ENCODE measurements at places on chromosomes 7 and 10.

DNA sequence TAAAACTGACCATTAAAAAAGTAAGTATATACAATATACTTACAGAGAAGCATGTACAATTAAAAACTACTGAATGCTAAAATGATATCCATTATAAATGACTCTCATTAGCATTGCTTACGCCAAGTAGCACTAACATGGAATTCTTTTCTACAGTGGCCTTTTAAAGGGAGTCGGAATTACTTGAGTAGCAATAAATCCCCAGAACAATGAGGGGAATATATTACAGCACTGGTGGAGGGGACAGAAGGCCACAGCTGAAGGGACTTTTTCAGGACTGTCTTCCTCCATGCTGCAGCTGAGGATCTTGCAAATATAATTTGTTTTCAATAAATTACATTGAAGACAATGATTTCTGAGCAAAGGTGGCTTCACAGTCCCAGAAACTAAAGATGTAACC lies 97.0 kb downstream of the ALOX5 start:
- DNase-seq = peak; percentile 33

- no peak for DNase-seq
Measured at GRCh38 chr10:76778914-76779795, 858.5 kb downstream of the KCNMA1 start.

- DNase-seq = no peak
Measured at GRCh38 chr7:107233174-107233573, 64.4 kb downstream of the HBP1 start.

DNA sequence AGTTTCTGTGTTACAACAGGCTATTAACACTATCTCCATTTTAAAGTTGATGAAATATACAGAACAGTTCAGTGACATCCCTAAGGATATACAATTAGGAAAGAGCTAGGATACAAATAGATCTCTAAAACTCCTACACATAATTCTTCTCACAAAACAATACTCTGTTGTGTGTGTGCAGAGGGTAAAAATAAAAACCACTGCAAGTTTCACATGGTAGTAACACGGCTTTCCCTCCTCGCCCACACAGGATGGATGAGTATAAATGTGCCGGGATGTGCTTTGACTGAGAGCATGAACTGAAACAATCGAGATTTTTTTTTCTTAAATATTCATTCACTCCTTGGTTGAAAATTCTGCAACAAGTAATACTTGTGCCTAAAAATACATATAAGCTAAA lies 131.5 kb upstream of the C1QL3 start:
- no peak for DNase-seq

GRCh38 chr10:36802490-36803153 lies 322.8 kb upstream of the ANKRD30A start:
- DNase-seq = peak; percentile 10

- DNase-seq = no peak
Measured at GRCh38 chr7:74290981-74291441, 1.8 kb downstream of the CLIP2 start.

DNA sequence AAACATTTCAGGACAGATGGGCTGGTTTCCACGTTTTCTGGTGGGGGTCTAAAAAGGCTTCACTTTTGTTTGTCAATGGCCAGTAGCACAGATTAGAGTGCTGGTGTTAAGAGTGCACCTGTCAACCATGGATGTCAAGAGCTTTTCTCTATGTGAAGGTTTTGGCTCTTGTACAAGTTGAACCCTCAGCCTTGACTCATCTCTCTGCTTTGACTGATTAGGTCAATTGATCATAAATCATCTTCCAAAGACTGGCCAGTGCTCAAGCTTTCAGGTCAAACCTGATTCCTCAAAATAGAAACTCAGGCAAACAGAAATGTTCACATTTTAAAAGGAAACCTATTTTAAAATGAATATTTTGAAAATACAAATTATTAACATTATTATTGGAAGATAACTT lies 59.6 kb upstream of the SP4 start:
- no peak for DNase-seq

DNA sequence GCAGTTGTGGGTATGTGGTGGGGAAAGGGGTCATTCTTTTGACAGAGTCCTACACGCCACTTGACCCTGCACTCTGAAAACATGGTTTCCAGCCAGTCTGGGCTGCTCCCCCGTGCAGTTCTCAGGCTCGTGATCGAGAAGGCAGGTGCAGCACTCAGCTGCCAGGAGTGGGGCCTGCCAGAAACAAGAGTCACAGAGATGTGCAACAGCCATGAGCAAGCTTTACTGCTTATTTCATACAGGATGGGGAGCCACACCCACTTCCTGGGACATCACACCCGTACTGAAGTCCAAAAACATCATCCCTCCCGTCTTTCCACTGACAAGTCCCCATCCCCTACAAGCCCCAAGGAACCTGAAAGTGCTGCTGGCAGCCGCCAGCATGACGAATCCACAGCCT lies 9.3 kb downstream of the ATG9B start:
- no peak for DNase-seq

DNA sequence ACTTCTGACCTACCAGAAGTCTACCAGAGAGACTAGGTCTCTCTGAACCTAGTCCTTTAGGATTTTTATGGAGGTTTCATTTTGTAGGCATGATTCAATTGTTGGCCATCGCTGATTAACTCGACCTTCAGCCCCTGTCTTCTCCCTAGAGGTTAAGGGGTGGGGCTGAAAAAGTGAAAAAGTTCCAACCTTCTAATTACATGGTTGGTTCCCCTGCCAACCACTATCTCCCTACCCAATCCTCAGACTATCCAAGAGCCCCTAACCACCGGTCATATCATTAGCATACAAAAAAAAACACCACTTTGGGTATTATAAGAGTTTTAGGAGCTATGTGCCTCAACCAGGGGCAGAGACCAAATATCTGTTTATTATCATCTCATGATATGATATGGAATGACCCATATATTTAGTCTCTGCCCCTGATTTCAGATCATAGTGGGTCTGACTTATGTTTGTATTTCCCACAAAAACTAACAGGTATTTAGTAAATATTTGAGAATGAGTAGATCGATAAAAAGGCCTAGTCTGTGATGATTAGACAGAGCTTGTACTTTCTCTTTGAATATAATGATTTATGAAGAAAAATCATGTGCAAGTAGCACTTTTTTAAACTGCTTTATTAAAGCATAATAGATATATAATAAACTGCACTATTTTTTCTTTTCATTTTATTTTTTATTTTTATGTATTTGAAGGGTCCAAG lies 35.8 kb downstream of the DNAJC9 start:
- DNase-seq = no peak

GRCh38 chr7:27873981-27874957 lies 134.3 kb downstream of the TAX1BP1 start:
- peak; percentile 72 for DNase-seq

DNA sequence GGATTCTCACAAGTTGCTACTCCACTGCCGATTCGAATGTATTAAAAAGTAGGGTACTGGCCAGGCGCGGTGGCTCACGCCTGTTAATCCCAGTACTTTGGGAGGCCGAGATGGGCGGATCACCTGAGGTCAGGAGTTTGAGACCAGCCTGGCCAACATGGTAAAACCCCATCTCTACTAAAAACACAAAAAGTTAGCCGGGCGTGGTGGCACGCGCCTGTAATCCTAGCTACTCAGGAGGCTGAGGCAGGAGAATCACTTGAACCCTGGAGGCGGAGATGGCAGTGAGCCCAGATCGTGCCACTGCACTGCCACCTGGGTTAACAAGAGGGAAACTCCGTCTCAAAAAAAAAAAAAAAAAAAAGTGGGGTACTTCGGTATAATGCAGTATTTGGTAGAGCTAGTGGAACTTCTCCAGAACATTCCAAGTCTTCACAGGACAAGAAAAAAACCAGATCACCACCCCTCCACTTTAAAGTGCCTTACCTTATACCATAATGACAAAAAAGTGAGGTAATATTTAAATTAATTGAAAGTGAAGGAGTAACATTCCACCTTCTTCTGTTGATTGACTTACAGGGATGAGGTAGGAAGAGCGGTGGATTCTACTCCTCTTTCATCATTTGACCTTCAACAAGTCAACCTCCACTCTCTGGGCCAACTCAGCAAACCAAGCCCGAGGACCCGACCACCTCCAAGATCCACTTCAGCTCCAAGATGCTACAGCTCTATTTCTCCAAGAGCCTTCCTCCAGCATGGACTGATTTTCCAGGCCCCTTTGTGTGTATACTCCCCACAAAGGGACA lies 2.0 kb downstream of the BAZ1B start:
- no peak for DNase-seq

DNA sequence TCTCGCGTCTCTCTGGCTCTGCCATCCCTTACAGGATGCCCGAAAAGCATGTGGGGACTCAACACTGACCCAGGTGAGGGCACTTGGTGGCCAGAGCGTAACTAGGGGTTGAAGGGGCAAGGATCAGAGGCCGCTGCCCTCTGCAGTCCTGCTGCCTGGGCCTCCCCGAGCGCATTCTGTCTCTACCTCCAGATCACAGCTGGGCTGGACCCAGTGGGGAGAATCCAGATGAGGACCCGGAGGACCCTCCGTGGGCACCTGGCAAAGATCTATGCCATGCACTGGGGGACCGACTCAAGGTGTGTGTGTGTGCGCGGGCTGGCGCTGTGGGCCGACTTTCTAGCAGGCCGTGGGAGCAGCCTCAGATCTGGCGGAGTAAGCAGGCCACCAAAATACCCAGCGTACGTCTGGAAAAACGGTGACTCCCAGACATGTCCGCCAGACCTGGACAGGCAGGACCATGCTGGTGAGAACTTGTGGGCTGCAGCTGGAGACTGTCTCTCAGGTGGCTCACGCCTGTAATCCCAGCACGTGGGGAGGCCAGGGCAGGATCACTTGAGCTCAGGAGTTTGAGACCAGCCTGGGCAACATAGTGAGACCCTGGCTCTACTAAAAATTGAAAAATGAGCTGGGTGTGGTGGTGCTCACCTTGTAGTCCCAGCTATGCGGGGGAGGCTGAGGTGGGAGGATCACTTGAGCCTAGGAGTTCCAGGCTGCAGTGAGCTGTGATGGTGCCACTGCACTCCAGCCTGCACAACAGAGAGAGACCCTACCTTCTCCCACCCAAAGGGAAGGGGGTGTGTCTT lies 3.2 kb downstream of the GNB2 start:
- no peak for DNase-seq

- DNase-seq = no peak
Measured at GRCh38 chr10:85924382-85925102, 442.1 kb downstream of the GRID1 start.

GRCh38 chr7:444606-445005 lies 75.0 kb downstream of the PDGFA start:
- DNase-seq = no peak

DNA sequence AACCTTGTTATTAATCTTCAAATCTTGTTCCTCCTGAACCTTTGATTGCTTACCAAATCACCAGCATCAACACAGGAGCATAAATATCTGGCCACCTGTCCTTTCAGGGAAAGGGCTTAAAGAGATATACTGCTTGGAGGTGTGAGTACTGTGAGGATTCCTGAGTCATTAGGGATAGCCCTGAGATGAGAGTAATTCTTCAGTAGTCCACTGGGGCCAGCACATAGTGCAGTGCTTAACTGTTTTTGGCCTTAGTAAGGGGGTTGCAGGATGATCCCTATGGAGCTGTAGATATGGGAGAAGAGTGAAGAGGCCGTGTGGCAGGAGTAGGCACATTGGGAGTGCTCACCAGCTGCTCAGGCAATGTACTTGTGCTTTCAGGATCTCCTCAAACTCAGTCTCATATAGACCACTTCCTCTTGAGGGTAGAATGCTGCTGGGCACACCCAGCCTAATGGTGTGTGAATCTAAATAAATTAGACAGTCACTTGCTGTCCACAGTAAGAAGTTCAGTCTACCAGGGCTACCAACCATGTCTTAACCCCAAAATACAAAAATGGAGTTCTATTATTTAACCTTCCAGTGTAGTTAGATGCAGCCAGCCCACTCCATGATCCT lies 26.5 kb upstream of the GPR141 start:
- no peak for DNase-seq

- DNase-seq = peak; percentile 49
Measured at GRCh38 chr7:93921607-93922566, at the start of gene GNG11. GNG11 (plus strand) TSS chr7:93921735; CDS start chr7:93922138, 403 bp downstream.

DNA sequence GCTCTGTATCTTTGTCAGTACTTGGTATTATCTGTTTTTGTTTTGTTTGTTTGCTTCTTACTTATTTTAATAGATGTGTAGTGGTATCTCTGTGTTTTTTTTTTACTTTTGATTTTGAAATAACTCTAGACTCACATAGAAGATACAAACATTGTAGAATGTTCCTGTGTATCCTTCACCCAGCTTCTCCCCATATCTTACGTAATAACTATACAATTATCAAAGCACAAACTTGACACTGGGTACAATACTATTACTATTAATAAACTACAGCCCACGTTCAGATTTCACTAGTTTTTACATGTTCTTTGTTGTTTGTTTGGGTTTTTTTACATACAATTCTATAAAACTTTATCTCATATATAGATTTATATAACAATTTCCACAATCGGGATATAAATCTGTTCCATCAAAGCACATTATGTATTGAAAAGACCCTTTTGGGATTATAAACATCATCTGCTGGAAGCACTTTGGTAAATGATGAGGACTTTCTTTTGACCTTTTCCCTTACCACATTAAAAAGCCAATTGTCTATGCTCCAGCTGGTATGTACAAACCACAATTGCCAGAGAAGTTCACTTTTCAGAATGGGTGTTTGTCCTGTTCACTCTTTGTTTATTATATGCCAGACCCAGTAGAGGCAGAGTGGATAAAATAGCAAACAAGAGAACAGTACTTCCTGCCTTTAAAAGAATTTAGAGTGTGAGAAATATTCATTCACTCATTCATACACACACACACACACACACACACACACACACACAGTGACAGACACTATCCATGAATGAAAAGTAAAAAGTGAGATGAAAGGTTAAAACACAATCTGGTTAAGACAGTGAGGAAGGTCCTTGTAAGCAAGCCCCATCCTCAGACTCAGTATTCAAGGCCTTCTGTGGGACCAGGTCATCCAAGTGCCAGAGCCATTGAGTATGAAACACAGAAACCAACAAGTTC lies 113.0 kb downstream of the SGMS1 start:
- peak; percentile 84 for DNase-seq

- peak; percentile 54 for DNase-seq
Measured at GRCh38 chr7:29488977-29489376, 74.7 kb upstream of the PRR15 start.
